Camera-type eye (tissue), 1 donor: ENCODE measurements at places on chromosomes 6 and 20. TPM values are rescaled to one million over a fixed set of nuclear protein-coding genes. Genes with fewer than 3 reads are reported as not detected.

The CALHM5 gene
- 3.4 TPM for total RNA-seq

The CDH4 gene
- 12.0 TPM for total RNA-seq

The C6orf58 gene
- not detected for total RNA-seq

The SLC4A11 gene
- 1.8 TPM for total RNA-seq

The CYP39A1 gene
- total RNA-seq = 18.6 TPM

The FGD2 gene
- 13.2 TPM for total RNA-seq

The METTL24 gene
- 12.0 TPM for total RNA-seq

The CEP43 gene
- 50.8 TPM for total RNA-seq

The CALHM6 gene
- 2.5 TPM for total RNA-seq
